NCI-H2081 treated with DMSO at 0.1 percent for 48 hours (cell line): ENCODE measurements at places on chromosomes 1 and 21.

DNA sequence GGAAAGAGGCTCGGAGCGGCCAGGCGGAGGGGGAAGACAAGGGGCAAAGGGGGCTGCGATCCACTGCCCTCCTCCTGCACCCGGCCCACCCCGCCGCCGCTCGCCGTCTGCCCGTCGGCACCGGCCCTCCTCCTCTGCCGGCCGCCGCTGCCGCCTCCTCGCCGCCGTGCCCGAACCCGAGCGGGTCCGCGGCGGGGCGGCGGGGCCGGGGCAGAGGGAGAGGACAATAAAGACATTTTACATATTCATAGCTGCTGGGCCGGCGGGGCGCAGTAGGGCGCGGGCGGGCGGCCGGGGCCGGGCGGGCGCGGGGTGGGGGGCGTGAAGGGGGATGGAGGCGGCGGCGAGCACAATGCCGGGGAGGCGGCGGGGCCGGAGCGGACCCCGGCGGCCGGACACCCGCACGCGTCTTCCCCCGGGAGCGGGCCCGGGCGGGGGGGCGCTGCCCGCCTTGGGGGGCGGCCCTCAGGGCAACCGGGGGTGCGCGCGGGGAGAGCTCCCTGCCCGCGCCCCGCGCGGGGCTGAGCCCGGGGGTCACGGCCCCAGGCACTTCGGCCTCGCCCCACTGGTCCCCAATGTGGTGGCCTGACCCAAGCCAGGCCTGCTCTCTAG is 546 bp downstream of the POU2F1 start:
- DNase-seq: no peak

DNA sequence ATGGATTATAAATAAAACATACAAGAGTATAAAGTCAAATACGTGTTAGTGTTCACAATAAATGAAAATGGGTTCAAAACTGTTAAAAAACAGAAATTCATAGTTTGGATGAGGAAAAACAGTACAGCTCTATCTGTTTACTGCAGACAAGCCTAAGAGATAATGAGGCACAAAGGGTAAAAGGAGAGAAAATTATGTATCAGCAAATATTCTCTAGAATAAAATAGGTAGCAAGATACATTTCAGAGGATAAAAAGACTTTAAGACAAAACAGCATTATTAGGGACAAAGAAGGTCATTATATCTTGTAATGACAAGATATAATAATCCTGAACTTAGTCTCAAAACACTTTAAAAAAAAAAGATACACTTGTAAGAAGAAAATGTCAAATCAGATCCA is 123.1 kb downstream of the EPHB2 start:
- no peak for DNase-seq

DNA sequence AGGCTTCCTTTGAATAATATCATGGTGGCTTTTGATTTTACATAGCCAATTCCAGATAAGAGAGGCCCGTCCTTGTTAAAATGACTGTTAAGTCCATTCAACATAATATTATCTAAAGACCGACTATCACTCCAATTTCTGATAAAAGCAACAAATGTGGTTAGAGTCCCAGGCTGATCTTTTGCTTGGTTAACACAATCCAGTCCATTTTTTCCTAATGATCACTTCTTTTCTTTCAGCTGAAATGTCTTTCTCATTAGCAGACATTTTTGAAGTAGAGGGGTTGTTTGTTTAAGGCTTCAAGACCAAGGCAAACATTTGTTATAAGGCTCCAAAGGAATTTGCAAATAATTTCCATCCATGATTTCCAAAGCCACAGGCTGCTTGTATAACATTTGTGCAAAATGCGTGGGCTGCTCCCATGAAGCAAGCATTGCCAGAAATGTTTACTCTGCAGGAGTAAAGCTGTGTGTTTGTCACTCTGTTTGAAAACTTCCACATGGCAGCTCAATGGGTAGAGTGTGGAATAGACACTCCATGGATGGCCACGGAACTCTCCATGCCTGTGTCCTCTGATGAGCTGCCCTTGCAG is 111.5 kb downstream of the PSMG1 start:
- DNase-seq: no peak

GRCh38 chr1:65278376-65279069 is 30.8 kb upstream of the DNAJC6 start:
- DNase-seq: no peak

GRCh38 chr1:81920245-81920740 is 119.6 kb downstream of the ADGRL2 start:
- DNase-seq: no peak

- no peak for DNase-seq
Measured at GRCh38 chr1:209375671-209376365, 207.7 kb upstream of the CAMK1G start.

GRCh38 chr1:167631936-167632614 is 2.0 kb downstream of the RCSD1 start:
- DNase-seq: no peak

GRCh38 chr1:107019166-107019565 is 37.3 kb upstream of the PRMT6 start:
- DNase-seq: no peak

DNA sequence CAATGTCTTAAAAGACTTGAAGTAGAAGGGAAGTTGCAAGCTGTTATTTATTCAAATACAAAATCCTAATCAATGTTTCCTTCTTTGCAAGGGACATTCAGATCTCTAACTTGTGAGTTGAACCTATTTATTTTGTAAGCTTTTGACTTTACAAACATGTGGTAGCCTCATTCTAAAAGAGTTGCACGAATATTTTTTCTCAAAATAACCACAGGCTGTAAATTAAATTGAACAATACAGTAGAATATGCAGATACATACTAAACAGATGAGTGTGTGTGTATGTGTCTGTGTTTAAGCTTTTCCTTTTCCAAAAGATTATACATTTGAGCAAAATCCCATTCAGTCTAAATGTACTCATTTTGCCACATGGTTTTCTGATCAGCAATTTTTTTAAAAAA is 4.8 kb upstream of the DYNLT5 start:
- DNase-seq: no peak

DNA sequence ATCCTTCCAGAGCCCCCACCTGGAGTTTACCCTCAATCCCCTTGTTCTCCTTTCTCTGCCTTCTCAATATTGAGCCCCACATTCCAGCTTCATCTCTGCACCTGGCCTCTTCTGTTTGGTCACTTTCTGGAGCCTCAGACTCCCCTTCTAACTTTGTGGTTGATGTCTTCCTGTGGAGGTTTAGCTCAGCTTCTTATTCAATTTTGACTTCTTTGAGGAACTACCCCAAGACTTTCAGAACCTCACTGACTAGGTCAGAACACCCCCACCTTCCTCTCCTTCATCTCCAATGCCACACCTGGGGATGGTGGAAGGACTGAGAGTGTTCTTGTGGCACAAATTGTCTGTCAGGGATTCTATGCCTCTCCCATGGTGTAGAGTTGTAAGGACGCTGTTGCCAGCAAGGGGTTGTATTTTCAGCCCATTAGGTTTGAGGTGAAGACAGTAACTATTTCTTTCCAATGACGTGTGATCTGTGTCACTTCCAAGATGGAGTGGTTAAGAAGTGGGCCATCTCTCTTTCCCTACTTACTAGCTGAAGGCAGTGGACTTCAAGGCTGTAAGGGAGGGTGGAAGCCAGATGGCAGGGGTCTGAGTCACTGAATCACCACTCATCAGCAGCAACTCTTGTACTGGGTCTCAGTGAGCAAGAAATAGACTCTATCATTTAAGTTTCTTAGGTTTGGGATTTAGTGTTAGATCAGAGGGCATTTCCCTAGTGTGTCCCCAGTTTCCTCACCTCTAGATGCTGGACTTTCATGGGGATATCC is 80.6 kb downstream of the PAPPA2 start:
- no peak for DNase-seq

DNA sequence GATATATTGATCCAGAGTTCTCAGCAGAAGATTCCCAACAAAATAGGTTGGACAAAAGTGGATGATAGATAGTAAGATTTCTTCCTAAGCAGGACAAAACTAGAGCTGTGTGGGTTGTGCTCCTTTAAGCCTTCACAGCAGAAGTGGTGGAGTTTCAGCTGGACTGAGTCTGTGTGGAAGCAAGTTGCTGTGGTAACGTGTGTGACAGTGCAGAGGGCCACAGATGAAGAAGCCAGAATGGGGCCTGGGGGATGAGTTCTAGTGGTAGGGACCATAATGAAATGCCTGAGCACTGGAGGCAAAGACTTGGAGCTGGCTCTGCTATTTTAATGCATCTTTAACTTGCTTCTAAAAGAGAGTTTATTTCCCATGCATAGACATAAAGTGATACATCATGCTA is 238.7 kb upstream of the POGK start:
- DNase-seq: no peak

DNA sequence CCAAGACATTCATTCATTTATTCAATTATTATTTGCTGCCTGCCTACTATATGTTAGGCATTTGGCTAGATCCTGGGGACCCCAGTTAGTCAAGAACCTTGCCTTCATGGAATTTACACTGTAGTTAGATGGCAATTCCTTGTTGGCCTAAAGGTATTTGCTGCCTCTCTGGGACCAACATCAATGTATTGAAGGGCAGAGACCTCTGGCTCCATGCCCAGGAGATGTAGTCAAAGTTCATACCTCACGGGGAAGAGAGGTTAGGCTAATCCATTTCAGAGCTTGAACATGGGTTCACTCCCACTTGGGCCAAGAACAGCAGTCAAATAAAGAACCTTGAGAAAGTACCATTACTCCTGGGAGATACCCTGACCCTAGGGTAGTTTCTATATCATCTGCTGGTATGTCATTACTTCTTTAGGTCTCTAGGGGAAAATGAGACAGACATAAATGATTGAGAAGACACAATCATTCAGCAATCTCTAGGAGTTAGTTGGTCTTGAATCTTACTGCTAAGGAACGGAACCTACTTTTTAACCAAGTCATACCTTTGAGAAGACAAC is 32.0 kb downstream of the SORT1 start:
- no peak for DNase-seq

DNA sequence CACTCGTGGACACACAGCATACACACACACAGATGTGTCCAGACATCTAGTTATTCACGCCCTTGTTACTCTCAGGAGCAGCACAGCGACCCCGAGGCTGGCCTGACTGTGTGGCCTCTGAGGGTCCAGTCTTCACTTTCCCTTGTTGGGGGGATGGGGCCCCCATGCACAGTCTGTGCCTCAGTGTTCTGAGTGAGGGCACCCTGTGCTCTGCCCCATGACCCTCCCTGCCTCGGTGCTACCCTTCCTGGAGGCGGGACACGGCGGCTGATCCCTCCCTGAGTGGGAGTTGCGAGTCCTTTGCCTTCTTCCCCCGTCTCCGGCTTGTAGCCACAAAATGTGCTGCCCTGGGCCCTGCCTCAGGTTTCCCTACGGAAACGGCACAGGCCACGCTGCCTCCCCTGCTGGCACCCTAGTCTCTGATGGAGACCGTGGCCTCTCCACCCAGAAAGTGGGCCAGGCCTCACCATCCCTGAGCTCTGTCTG is 8.6 kb downstream of the CSTB start:
- no peak for DNase-seq

- no peak for DNase-seq
Measured at GRCh38 chr1:94303005-94303404, 65.6 kb upstream of the ARHGAP29 start.

DNA sequence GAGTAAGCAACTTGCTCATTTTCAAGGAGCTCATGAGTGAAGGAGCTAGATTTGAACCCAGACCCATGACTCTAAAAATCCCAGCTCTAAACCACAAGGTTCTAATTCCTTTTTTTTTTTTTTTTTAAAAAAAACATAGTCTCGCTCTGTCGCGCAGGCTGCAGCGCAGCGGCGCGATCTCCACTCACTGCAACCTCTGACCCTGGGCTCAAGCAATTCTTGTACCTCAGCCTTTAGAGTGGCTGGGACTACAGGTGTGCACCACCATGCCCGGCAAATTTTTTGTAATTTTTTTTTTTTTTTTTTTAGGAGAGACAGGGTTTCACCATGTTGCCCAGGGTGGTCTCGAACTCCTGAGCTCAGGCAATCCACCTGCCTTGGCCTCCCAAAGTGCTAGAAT is 13.8 kb downstream of the SRSF4 start:
- DNase-seq: no peak

GRCh38 chr21:33802481-33802880 is 113.1 kb downstream of the ATP5PO start:
- DNase-seq: no peak

- no peak for DNase-seq
Measured at GRCh38 chr1:8430476-8430875, 112.6 kb downstream of the SLC45A1 start.

GRCh38 chr1:152479792-152480595 is 30.6 kb upstream of the LCE5A start:
- DNase-seq: no peak

- DNase-seq: no peak
Measured at GRCh38 chr1:54516249-54516920, 31.6 kb upstream of the ACOT11 start.

- DNase-seq: no peak
Measured at GRCh38 chr1:22111115-22111514, 31.8 kb downstream of the WNT4 start.

DNA sequence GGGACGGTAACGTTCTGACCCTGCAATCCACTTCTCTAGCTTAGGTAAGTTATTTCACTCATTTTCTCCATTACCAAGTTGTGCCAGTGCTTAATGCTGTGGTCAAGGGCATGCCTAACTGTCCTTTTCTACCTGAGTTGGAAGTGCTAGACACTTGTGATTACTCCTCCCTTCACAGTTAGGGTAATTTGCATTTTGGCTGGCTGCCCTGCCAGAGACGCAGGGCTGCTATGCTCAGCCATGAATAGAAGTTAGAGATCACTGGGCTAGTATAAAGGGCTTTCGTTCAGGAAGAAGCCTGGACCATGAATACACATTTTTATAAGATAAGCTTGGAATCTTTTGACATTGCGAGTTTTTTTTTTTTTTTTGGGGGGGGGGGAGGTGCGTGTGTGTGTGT is 633.2 kb upstream of the NEGR1 start:
- no peak for DNase-seq

DNA sequence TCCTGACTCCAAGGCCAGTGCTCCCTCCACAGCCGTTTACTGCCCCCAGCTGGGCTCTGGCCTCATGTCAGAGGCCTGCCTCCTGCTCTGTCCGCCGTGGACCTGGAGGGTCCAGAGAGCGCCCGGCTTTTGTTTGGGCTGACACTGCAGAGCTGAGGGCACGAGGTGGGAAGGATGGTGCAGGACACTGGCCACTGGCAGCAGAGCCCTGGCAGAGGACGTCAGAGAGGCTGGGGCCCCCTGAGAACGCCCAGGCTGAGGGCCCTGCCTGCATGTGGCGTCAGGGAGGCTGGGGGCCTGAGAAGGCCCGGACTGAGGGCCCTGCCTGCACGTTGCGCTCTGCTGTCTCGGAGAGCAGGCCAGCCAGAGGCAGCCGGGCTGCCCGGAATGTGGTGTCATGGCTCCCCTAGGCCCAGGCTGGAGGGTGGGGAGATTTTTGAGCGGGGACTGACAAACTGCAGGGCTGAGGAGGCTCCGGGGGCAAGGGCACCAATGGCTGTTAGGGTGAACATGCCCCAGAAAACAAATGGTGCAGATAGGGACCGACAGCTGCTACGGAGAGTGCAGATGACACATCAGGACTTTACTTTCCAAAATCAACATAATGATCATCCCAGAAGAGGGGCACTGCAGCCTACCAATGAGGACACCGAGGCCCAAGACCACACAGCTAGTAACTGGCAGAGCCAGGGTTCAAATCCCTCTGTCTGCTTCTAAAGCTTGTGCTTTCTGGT is 31.7 kb downstream of the SLC66A1 start:
- no peak for DNase-seq
